ENCODE measurements at places on chromosomes 11 and 22.
A peak's percentile ranks its signal among the peaks of the same experiment; 100 is the strongest.

DNA sequence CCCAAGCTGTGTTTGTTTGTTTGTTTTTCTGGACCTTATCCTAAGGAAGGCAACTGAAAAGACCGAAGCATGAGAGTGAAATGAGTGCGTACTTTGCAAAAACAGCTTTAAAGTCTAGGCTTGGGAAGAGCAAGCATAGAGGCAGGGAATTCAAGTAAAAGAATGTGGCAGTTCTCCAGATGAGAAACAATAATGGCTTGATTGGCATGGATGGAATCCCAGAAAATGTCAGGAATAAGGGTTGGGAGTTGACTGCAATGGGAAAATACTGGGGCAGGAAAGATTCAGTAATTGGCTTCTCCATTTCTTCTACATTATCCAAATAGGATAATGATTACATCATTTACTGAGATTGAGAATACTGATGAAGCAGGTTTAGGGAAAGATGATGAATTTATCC is 17.5 kb downstream of the SAAL1 start:
- no peak for DNase-seq

DNA sequence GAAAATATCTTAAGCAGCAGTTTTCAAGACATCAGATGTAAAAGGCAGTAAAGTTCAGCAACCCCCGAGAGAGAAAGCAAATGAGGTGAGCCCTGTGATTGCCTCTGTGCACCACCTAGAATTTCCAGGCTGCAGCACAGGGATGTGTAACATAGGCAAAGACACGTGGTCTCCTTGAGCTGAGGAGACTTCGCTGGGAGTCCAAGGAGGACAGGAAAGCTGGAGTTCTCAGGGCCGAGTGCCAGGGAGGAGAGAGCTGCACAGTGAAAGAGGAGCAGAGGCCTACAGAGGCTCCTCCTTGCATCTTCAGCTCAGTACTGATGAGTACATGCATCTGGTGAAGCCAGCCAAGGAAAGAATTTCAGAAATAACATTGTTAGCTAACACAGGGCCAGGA is 17.6 kb upstream of the TOLLIP start:
- DNase-seq, result no peak

- DNase-seq, result no peak
Measured at GRCh38 chr11:12854829-12855228, 154.3 kb upstream of the RASSF10 start.

DNA sequence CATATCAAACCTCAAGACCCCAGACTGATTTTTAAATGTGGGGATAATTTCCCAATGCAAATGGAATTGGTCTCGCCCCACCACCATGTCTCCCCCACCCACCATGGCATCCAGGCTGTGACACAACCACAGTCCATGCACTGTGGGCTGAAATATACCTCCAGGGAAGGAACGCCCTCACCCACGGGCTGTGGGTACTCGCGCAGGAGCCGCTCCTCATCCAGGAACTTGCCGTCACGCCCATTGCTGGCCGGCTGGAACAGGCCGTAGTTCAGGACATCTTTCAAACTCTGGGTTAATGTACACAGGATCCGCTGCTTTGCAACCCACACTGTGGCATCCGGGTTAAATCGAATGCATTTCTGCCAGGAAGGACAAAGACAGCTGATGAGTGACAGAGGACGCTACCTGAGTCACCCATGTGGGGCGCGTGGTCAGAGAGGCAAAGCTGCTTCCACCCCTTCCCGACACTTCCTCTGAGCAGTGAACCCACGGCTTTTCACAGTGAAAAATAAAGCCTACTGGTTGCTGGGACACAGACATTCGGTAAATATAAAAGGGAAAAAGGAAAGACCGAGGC is 133.6 kb downstream of the SHANK2 start:
- no peak for DNase-seq

GRCh38 chr22:48021991-48022401 is 1259.5 kb downstream of the TBC1D22A start:
- DNase-seq, result no peak

GRCh38 chr22:24803064-24803542 is 2.9 kb upstream of the SGSM1 start:
- DNase-seq, result peak; percentile 24

GRCh38 chr11:130209954-130210854 is 50.6 kb downstream of the ST14 start:
- DNase-seq, result no peak

GRCh38 chr22:24968066-24968561 is 15.6 kb downstream of the KIAA1671 start:
- no peak for DNase-seq

DNA sequence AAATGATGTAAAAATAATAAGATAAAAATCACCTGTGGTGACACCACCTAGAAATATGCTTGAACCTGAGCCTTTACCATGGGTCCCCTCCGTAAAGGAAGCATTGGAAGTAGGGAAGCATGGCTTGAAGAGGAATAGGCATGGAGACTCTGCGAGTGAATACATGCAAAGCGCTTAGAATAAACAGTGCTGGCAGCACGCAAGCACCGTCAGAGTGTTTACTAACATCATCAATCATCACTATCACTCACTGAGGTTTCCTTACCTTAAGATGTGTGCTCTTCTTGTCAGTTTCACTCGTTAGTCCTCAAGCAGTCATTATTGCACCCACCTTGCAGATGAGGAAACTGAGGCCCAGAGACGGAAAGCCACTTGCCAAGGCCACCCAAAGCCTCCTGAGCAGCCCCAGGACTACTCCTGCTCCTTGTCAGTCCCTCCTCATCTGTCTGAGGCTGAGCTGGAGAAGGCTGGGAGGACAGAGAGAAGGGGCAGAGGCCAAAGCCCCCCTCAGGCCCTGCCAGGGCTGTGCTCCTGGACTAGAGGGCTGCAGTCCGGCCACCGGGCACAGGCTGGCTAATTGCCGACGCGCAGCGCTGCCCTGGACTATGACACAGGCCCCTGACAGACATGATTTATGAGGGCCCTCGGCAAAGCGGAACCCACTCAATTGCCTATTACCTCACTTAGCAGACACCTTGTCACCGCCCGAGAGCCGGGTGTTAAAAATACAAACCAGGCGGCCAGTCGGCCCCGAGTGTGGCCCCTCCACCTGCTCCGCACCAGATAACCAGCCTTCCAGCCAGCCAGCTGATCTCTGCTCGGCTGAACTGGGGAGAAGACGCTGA is 168.9 kb downstream of the MN1 start:
- no peak for DNase-seq

- DNase-seq, result no peak
Measured at GRCh38 chr11:73950869-73951710, at the start of gene DNAJB13. Gene DNAJB13, plus strand, starts transcription at chr11:73951026. Its CDS starts 44 bp downstream, at chr11:73951070.

- no peak for DNase-seq
Measured at GRCh38 chr22:22925805-22926369, 38.3 kb downstream of the IGLL5 start.

GRCh38 chr11:75468534-75469340 is 35.7 kb upstream of the KLHL35 start:
- DNase-seq, result no peak

DNA sequence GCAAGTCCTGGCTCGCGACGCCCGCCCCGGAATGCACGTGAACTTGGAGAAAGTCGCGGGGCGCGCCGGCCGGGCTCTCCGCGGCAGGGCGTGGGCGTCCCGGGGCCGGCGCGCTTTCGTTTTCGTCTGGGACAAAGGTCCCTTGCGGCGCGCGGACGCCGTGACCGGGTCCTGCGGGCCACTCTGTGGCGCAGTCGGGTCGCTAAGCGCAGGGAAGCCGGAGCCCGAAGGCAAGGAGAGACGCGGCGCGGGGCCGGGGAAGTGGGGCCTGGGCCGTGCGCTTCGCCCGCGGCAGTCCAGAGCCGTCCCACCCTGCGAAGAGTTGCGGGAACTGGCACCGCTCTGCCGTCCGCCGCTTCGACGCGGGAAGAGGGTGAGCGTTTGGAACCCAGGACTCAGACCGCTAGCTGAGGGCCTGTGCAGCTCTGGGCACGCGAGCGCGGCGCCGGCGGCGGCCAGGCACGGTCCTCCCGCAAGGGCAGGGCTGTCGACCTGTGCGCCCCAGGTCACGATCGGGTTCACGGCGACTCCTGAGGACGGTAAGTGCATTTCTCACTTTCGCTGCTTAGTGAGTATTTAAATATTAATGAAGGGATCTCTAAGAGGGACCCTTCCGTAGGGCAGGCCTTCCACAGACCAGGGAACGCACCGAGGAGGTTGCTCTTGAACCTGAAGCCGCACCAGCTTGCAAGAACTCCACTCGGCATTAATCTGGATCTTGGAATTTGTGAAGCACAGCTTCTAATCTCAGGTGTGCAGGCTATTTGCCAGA is 78.0 kb upstream of the PPARA start:
- DNase-seq, result no peak

DNA sequence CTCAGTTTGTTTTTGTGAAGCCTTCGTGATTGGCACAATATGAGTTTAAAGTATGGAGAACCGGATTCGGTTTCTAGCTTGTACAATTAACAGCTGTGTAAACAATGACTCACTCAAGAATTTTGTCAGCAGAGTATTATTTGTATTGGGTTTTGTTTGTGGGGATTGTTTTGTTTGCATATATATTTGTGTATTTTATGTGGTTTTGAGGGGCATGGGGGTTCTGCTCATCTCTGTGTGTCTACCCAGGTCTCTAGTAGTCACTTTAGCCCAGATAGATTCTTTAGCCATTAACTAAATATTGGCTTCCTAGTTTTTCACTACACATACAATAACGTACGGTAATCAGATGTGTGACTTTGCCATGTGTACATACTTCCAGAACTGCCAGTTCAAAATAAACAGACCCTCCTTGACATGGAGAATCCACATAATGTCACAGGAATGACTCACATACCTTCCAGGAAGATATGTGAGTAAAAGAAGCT is 7.5 kb upstream of the MS4A7 start:
- no peak for DNase-seq

DNA sequence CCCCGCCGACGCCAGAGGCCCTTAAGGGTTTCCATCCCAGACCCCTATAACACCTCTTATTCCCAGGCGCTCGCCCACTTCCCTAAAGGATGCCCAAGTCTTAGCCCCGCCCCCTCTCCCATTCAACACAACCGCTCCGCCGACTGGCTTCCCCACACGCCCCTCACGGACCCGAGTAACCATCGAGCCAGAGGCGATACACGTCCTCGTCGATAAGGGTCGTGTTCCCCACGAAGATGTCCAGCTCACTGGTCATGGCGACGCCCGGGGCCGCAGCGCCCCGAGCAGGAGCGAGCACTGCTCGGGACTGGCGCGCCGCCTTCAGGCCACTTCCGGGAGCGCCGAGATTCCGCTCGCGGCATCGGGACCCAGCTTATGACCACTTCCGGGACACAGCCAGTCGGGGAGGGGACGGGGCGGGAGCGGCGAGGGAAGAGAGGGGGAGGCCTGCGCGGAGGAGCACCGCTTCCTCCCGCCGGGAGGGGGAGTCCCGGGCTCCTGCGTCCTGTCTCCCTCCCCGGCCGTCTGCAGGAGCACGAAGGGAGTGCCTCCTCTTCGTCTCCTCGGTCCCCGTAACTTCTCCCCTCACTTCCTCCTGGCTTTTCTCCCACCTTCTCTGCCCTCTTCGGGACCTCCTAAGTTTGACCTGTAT is at the start of gene FIBP:
TSS of gene FIBP (minus strand) at position 309 of the 652 bp plus-strand sequence. CDS start at position 256, 53 bp downstream.
- DNase-seq, result peak; percentile 98

GRCh38 chr11:58564231-58564630 is 11.4 kb downstream of the LPXN start:
- no peak for DNase-seq

DNA sequence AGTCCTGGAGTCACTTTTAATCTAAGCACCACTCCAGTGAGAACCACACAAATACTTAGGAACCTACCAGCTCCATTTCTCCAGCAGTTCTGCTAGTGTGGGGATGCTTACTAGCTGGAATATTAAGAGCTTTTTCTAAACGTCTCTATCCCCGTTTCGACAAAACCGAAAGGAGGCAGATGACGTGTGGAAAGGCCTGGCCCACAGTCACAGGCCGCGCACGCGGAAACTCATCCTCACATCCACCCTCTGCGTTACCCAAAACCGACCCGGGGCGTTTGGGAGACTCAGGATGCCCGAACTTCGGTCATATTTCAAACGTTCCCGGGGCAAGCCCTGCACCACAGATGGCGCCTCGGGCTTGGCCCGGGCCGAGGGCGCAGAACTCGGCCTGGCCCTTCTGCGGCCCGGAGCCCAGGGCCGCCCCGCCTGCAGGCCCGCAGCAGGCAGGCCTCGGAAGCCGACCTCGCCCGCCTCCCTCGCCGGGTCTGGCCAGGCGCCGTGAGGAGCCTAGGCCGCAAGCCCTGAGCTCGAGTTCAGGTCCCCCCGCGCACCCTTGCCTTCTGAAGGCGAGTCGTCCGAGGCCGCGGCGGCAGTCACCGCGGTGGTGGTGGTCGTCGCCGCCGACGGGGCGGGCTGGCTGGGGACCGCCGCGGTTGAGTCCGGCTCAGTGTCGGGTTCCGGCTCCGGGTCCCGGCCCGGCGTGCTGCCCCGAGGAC is 473 bp downstream of the FNBP4 start:
- DNase-seq, result peak; percentile 73

- DNase-seq, result no peak
Measured at GRCh38 chr11:69013009-69013951, at the start of gene MRGPRF. Gene MRGPRF, minus strand, starts transcription at chr11:69013246. Its CDS starts 3,345 bp downstream, at chr11:69009901.

GRCh38 chr11:96303064-96303463 is 39.9 kb downstream of the MAML2 start:
- no peak for DNase-seq

DNA sequence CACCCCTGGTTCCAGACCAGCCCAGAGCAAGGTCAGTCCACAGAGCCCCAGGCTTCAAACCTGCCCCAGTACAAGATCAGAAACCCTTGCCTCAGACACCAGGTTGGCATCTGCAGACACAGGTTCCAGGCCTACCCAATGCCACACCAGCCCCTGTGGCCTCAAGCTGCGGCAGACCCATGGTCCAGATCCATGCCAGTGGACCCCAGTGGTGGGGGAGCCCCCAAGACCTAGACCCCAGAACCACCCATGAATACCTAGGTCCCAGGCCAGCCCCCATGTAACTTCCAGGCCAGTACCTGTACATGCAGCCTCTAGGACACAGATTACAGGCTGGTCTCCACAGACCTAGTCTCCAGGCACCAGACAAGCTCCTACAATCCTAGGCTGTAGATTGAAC is 1019.3 kb downstream of the JRKL start:
- no peak for DNase-seq

Measured in CD4-positive, alpha-beta T cell (primary cell).